ENCODE measurements at places on chromosomes 5 and 9.

DNA sequence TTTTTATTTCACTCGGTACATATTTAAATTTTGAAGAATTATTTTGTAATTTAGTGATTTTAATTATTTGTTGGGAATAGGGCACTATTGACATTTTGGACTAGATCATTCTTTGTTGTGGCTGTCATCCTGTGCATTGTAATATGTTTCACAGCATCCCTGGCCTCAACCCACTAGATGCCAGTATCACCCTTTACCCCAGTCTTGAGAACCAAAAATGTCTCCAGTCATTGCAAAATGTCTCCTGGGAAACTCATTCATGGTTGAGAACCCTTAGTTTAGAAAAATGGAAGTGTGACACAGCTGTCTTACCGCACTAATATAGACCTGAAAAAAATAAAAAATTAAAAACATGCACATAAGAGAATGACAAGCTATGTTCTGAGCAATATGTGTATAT lies 88.4 kb upstream of the CCDC152 start:
- no peak for ATAC-seq

DNA sequence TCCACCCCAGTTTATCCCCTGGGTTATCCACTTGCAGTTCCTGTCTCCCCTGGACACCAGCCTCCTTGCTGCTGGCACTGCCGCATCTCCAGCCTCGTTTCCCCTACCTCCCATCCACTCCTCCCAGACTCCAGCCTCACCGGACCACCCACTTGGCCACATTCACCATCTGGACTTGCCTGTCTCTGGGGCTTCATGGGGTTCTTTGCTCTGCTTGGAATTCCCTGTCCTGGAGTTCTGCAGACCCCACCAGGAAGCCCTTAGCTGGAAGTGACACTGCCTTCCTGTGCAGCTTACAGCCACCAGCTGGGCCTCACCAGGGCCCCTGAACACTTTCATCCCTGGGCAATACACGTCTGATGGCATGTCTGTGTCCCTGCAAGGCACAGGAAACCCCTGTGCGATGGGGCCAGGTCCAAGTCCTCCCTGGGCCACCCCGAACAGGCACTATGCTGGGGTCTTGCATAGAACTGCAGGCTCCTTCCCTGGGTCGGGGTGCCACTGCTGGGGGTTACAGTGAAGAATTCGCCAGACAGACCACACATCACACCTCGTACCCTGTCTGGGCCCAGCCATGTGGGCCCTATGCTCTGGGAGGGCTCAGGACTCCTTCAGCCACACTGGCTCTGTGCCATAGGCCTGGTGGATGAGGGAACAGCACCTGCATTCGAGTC lies 3.0 kb downstream of the FLT4 start:
- ATAC-seq: no peak

GRCh38 chr9:5684101-5684500 lies 55.2 kb downstream of the RIC1 start:
- ATAC-seq: no peak

DNA sequence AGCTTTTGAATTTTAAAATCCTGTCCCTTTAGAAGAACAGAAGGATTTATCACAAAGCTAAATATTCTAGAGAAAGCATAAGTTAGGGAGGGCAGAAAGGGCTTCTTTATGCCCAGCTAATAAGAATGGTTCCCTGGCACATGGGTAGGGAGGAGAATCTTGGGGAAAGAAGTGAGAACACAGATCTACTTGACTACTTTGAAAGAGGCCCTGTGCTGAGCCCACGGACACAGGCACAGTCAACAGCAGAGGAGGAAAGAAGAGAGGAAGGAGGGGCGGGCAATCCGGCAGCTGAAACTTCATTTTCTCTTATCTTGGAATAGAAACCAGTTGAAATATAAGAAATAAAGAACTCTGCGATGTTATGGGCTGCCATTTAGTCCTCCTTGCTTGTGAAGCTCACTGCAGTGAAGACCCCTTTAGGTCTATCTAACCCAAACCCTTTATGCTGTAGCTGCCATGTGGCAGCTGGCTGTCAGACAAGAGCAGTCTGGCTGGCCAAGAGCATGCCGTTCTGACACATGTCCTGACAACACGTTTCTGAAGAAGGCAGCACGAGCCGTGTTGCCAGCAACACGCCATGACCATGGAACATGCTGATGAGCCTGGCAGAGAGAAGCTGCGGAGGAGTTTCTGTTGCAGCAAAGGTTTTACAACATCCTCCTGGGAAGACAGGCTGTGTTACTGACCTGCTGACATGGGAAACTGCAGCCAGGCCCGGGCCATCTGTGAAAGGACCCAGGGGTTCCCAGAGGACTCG lies 34.2 kb downstream of the ABLIM3 start:
- ATAC-seq: no peak

GRCh38 chr9:125255781-125256391 lies 5.7 kb upstream of the GAPVD1 start:
- no peak for ATAC-seq

DNA sequence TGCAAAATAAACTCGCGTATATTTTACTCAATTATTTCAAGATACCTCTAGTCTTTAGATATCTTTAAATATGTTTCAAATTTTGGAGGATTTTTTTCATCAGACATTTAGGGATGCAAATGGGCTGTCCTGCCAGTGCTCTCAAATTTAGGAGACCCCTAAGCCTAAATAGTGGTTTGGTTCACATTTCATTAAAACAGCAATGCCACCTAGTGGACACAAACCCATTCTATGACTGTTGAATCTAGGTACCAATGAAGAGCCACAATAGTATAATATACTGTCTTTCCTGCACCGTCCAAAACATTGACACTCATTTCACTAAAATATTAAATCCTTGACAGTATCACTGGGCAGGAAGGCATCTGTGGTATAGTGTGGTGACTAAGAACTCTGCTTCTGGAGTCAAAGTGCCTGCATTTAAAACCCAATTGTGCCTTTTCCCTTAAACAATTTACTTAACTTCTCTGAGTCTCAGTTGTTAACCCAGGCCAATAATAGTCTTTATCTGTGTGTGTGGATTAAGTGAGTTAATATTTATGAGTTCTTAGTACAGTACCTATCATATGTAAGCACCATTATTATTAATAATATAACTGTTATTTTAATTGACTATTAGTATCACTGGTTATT lies 148.0 kb downstream of the RORB start:
- ATAC-seq: no peak

DNA sequence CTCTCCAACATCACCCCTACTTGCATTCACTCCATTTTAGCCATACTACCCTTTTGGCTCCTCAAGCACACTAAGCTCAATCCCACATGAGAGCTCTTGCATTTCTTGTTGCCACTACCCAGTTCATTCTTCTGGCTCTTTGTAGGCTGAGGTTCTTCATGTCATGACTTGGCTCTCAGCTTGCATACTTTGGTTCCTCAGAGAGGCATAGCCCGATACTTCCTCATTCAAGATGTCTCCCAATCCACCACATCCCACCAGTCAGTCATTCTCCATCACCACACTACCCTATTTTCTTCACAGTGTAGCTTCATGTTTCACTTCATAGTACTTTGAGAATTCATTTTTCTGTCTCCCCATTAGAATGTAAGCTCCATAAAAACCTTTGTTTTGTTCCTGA lies 116.7 kb downstream of the NR6A1 start:
- no peak for ATAC-seq

DNA sequence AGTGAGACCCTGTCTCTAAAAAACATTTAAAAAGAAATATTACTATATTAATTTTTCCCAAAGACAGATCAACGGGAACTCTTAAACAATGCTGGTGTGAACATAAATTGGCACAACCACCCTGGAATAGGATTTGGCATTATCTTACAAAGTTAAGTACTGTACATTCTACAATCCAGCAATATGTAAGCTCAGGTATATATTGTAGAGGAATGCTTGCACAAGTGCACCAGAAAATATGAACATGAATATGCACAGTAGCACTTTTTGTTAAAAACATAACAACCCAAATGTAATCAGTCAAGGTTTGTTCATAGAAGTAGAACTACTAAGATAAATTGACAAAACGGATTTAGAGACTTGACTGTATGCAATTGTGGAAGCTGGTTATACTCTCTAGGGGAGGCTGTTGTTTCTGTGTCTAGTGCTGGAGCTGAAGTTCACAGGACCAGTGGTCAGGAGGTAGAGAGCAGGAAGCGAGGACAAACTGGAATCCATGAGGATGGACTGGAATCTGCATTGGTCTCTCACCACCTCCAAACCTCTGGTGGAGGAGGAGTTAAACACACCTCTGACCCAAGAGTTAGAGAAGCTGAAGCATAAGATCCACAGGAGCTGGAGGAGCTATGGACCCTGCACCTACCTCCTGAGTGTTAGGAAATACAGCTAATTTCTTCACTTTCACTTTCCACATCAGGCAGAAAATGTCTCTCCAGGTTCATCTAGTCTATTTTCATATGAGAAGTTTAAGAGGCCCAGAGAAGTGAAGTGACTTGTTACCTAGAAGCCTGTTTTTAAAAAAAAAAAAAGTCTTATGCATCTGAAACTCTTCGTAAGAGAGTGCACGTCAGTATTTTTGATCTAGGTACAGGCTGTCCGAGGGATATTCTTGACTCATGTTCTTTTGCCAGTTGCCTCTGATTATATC lies 20.3 kb upstream of the RIC1 start:
- ATAC-seq: peak; percentile 72

- ATAC-seq: no peak
These were observed 616.6 kb downstream of the PDE4D start for GRCh38 chr5:59276917-59277372.

- ATAC-seq: no peak
These were observed 12.5 kb downstream of the GARNL3 start for GRCh38 chr9:127277099-127277498.

DNA sequence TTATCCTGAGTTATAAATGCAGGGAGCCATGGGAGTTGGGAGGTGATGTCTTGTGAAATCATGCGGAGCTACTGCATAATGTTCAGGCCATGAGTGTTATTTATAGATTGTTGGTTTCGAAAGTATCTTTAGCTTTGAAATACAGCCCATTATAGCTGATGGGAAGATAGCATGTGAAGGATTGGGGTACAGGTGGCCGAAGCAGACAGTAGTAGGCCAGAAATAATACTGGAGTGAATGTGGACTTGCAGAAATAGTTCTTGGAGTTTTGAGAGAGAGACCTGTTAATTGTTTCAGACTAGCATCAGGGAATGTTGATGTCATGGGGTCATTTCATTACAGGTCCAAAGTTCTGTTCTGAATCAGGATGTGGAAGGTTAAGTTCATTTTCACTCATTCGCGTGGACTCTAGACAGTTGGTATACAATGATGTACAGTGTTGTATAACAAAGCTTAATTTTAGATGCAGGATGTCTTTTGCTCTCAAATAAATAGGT lies 3.8 kb downstream of the ATP6V1G1 start:
- ATAC-seq: no peak

GRCh38 chr9:133560311-133560710 lies 25.8 kb downstream of the ADAMTSL2 start:
- ATAC-seq: no peak

DNA sequence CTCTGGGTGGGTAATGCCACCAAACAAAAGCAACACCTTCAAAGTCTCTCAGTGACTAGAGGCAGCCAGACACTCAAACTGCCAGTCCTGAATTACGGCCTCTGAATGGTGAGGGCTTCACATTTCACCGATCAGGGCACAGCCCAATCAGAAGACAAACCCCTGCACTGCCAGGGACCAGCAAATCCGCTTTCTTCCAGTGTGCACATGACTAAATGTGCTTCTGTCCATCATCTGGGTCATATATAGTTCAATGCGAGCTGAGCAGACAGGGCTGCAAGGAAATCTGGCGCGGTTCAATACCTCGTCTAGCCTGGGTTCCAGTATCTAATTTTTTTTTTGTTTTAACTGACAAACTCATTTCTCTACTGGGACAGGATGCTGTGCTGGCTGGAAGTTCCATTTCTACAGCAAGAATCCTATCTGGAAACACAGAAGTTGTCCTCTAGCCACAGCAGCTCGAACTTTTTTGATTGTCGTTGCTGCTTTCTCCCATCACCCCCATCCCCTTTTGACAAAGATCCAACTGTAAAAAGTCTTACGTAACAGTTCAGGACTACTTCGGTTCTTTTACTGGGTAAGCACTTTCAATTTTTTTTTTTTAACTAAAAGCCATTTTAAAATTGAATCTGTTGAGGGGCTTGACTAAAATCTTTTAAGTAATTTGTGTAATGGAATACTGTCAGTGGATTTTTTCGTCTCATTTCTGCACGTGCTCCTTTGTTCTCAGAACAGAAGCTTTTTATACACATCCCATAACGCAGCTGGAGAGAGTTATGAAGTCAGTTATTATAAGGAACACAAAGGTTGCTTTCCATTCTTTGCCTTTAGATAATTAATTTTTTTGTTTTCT lies 112.7 kb downstream of the NR6A1 start:
- ATAC-seq: peak; percentile 87

DNA sequence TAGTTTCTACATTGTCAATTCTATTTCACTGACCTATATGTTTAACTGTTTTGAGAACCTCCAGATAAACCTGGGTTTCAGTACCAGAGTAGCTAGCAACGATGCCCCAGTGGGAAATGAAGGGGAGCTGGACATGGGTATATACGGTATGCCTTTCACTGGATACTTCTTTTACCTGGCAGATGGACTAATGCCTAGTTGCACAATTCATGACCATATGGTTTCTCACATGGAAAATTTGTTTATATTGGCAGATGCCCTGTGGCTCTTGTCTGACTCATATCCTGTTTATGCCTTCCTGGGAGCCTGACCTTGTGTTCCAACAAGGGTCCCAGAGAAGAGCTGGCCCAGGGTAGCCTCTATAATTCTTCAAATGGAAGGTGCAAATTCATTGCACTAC lies 144.1 kb downstream of the MAT2B start:
- no peak for ATAC-seq

DNA sequence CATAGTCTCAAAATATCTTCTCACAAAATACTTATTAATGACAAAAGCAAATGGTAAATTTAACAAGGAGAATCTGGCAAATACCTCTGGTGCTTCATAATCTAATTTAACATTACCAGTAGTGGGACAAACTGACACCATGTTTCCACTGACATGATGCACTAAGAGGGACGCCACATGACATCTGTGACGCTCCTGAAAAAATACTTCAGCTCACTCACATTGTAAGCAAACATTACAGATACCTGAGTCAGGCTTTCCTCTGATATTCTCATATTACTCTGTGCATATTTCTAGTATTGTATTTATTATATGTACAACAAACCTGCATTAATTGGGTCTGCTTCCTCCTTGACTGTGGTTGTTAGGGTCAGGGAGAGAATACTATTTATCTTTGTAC lies 56.7 kb upstream of the OSMR start:
- no peak for ATAC-seq

GRCh38 chr5:158409507-158409906 lies 550.6 kb upstream of the CLINT1 start:
- ATAC-seq: no peak

DNA sequence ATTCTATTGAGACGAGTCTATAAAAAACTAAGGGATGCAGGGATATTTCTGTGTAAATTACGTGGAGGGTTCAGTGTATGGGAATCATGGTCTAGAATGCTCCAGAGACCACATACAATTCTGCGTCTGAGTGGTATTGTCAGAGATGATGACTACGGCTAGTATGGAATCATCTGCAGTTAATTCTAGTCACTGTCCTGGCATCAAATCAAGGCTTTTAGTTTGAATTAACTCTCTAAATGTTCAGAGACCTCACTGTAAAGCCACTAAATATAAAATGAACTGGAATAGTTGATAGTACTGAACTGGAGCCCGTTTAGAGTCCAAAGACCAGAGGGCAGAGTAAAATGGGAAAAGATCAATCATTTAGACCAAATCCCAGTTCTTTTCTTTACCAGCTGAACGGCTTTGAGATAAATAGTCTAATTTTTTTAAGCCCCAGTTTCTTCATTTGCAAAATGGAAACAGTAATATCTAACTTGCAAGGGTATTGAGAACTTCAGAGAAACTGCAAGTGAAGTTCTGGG lies 599.8 kb downstream of the EBF1 start:
- ATAC-seq: no peak

All from activated CD4-positive, CD25-positive, alpha-beta regulatory T cell treated with anti-CD3 and anti-CD28 coated beads, Interleukin-2, amount 50 U/mL, for 24 hours (primary cell).